ENCODE measurements at places on chromosomes 1 and 21.

GRCh38 chr1:77290576-77290975 lies 8.8 kb downstream of the AK5 start:
- no peak for DNase-seq

- DNase-seq = no peak
Observed at GRCh38 chr1:25042331-25043227, 112.5 kb upstream of the RUNX3 start.

DNA sequence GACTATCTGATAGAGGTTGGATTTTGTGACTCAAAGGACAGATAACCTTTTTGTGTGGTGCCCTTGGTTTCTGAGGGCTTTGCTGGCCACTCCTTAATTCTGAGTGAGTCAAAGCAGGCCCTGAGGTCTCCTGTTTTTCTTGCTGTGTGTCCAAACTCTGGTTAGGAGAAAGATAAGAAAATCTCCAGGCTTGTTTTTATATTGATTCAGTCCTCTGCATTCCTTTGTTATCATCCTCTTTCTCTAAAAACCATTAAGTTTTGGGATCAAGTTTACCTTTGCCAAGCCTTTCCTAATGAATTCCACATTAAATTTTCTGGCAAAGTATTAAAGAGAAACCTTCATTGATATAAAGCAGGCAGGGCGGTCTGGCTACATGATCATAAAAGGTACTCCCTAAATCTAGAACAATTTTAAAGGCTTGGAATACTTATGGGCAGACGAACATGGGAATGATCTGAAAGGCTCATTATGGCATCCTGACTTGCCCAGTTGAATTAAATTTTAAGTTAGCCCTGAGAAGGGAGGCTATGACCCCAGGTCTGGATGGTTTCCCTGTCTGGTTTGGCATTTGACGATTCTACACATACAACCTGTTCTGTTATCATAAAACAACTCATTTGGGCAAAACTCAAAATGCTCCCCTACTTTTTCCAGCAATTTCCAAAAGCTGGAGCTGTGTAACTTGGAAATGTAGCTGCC lies 20.8 kb downstream of the ZBTB8B start:
- no peak for DNase-seq

- DNase-seq = no peak
Observed at GRCh38 chr1:201763455-201764140, 65.4 kb upstream of the IPO9 start.

GRCh38 chr1:57470036-57470435 lies 46.2 kb upstream of the DAB1 start:
- no peak for DNase-seq

GRCh38 chr21:18917622-18918021 lies 514.0 kb upstream of the TMPRSS15 start:
- DNase-seq = no peak

GRCh38 chr1:92705446-92705845 lies 79.5 kb downstream of the EVI5 start:
- DNase-seq = no peak

DNA sequence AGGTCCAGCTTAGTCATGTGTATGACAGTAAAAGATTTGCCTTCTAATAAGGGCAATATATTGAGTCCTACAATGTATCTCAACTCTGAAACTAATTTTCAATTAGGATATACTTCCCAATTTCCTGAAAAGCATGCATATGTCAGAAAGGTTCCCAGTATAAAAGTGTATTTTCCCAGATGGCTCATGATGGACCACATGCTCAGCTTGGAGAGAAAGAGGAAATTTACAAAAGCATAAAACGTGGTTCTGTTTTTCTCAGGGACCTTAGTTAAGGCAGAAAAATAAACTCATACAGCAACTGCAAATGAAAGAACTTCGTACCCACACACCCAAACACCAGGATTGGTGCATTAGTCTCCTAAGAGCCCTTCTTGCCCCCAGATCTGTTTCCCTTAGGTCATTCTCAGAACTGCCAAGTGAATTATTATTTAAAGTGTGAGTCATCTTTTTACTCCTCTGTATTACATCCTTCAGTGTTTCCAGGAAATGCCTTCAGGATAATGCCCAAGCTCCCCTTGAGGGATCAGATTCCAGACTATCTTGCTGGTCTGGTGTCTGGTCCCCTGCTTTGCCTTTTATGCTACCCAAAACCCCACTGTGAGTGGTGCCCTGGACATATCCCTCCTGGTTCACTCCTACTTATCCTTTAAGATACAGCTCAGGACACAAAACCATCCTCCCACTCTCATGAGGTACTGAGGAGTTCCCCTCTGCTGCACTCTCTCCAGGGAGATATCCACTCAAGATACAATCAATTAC lies 57.4 kb downstream of the SSX2IP start:
- DNase-seq = no peak

DNA sequence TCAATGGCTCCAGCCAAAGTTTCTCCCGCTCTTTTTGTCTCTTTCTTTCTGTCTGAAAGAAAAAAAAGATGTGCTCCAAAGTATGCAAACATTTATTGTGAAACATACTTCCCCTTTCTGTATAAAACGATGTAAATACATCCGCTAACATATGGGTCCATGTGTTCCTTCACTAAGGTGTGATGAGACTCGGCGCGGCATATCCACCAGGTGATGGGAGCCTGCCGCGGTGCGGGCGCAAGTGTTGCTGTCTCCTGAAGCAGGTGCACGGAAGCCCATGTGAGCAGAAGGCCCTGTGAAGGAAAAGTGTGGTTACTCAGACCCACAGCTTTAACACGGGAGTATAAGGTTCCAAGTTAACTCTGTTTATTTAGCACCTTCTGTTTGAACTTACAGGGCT lies 466.6 kb upstream of the C1orf87 start:
- no peak for DNase-seq

DNA sequence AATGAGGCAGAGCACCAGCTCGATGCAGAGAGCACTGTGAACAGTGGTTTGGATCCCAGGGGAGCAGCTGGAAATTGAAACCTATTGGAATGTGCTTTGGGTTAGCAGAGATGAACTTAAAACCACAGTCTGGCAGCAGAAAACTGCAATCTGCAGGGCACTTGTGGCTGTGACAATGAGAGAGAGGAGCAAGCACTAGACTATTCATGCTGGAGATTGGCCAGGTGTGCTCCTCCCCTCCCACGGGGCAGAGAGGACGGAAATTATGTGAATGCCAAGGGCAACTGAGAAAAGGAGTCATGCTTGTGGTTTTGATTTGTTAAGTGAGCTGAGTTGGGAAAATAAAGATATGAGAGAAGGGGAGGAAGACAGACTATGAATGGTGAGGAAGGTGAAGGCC lies 38.1 kb downstream of the HSD3B2 start:
- DNase-seq = no peak

- no peak for DNase-seq
Observed at GRCh38 chr1:63950023-63950422, 176.2 kb downstream of the ROR1 start.

GRCh38 chr21:36918291-36918690 lies 48.2 kb downstream of the HLCS start:
- DNase-seq = no peak

- DNase-seq = no peak
Observed at GRCh38 chr1:223393275-223394214, at the start of gene CCDC185. Gene CCDC185, plus strand, starts transcription at chr1:223393415. Its CDS starts 61 bp downstream, at chr1:223393476.

DNA sequence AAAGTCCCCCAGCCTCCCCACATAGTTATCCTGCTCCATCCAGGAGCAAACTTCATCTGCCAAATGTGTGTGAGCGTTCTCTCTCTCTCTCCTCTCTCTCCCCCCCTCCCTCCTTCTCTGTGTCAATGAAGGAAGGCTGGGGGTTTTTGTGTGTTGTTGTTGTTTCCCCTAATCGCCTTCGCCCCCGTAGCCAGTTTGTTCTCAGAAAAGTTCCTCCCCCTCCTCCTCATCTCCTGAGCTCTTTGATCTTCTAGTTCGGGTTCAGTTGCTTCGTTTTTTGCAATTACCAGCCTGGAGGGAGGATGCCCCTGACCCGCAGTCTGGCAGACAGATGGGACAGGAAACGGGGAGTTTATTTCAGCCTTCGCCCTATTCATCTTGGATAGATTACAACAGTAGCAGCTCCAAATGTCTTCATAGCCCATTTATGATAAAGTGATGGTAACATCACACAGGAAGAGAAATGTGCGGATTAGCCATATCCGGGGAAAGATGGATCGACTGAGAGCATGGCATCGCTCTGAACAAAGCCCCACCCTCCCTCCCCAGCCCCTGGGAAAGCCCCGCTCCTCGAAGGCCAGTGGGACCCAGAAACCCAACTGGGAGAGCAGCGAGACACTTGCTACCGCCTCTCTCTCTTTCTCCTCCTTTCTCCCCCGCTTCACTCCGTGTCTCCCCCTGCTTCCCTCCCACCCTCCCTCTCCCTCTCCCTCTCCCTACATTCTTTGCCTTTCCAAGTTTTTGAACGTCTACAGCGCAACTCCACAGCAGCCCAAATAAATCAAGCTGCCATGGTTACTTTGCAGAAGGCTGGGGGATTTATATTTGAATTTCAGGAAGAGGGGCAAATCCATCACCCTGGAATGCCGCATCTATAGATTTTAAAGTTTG lies 139.7 kb upstream of the ARHGEF16 start:
- DNase-seq = no peak

GRCh38 chr1:212536586-212536985 lies 72.0 kb upstream of the ATF3 start:
- no peak for DNase-seq

DNA sequence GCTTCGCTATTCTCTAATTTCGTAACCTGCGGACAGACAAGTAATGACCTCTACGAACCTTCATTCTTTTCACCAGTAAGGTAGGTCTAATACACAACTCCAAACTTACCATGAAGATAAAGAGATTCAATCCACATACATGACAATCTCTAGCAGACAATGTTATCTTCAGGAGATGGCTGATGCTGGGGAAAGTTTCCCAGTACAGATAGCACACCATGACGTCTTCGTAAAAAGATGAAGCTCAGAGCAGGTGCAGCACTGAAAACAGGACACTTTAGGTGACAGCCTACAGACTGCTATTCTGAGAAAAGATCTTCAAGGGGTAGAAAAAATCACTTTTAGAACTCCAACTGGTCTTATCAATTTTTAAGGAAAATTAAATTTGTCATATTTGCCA lies 41.3 kb downstream of the ZNF281 start:
- no peak for DNase-seq

GRCh38 chr1:164718821-164719220 lies 159.8 kb downstream of the PBX1 start:
- DNase-seq = no peak

- no peak for DNase-seq
Observed at GRCh38 chr1:51784997-51785421, 93.5 kb downstream of the NRDC start.

DNA sequence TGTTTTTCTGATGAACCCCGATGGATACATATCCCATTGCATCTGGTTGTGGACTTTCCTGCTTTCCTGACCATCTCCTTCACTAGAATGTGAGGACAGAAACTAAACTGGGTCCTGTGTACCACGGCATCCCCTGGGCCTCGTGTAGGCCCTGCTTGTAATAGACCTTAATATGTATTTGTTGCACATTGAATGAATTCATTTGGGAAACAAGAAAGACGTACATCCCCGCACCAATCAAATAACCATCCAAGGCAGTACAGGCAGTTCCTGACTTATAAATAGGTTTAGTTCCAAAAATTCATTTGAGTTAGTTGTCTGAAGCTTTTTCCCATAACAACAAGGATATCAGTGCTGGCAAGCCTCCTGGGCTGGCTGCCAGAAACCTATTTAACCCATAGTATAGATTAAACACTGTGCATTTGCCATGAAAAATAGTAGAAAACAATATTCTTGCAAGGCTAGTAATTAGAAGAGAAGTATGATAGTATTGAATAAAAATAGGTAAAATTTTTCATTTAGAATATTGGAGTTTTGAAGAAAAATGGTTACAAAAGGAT lies 81.8 kb upstream of the CD34 start:
- DNase-seq = no peak

- DNase-seq = no peak
Observed at GRCh38 chr1:107122225-107122624, 18.6 kb upstream of the NTNG1 start.

DNA sequence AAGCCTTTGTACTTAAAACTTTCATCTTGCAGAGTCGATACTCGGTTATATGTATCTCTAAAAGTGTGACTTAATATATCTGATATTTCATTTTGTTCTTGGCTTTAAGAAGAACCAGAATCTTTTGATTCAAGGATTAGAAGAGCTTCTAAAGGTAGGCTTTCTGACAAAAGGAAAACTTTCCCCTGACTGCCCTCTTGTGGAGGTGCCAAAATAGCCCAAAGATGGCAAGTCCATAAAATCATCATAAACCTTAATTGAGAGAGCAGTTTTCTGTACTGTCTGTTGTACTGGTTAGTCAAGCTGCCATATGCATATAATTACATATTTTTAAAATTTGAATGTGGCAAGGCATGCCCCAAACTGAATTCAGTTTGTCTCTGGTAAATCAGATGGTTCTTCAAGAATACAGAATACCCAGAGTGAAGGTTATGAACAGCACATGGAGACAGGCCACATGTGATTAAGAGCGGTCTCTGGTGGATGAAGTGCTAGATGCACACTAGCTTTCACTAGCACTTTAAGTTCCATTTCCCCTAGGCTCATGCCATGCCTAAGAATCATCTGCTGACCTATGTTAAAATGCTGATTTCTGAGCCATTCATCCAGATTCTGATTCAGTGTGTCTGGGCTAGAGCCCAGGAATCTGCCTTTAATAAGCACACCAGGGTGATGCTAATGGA lies 27.7 kb upstream of the ELAVL4 start:
- peak; percentile 65 for DNase-seq

DNA sequence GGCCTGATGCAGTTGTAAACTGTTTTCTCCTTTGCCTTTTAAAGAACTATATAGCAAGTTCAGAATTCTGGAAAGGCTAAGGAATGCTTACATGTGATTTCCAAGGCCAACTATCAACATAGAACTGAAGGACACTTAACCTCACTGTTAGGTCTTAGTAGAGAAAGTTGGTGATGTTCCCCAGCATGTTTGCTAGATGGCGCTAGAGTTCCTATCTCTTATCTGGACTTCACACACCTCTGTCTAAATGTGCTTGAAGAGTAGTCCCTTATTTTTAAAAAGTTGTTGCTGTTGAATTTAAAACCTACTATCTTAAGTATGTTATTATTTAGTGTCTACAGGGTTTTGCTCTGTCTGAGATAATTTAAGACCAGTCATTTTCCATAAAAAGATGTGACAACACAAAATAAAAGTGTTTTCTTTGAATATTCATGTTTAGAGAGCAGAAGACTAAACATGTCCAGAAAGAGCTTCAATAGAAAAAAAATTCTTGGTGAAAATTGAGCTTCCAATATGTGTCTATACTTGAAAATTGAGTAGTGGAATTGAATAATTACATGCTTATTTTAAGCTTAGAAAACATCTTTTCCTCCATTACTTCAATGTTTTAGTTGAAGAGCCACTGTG lies 237.3 kb downstream of the S1PR1 start:
- peak; percentile 8 for DNase-seq

- DNase-seq = peak; percentile 61
Observed at GRCh38 chr1:50829014-50829958, 130.8 kb downstream of the FAF1 start.
